Hindlimb muscle (tissue), 1 donor: ENCODE measurements at places on chromosomes 13 and 19.

DNA sequence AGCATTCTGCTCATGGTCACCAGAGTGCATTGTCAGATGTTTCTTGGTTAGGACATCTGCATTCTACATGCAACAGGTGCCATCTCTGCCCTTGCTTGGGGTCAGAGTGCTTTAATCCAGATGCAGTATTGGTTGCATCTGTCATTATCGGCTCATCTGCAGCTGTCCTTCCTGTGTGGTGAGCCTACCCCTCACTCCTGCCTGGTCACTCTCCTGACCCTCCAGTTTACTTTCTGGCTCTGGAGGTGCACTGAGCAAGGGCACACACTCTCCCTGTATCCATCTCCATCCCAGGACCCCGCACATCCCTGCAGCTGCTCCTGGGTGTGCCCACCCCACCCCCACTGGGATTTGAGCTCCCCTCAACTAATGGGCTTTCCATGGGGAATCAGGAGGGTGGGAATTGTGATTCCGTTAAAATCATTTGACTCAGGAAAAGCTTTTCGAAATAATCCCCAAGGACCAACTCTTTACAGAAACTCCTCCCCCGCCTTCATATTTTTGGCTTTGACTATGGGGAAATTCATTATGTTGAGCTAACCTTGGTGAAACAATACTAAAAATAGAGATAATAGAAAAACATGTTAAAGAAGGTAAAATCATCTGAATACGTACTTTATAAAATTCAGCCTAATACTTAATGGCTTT, 70.2 kb downstream of the COL4A2 start:
- DNase-seq: no peak

GRCh38 chr19:57665261-57665806, 3.4 kb upstream of the ZSCAN4 start:
- DNase-seq: no peak

DNA sequence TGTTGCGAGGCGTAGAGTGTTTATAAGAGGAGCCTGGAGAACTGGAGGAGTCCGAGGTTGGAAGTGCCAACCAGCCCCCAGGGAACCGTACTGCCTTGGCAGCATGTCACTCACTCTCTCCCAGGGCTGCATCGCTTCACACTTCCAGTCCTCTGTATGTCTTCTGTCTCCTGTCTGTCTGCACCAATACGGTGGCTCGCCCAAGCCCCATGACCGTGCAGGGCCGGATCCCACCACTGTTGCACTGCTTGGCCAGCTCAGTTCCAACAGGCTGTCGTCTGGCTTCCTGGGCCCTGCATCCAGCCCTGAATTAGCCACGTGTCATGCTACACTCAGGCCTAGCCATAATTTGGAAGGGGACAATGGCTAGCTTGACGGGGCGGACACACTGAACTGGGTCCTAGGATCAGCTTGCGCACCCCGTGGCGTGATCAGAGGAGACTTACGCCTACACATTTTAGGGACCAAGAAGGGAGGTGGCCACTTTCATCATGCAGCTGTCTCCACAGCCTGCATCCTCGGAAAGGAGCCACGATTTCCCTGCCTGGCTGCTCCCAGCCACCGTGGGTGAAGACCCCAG, 147.1 kb downstream of the URI1 start:
- no peak for DNase-seq

DNA sequence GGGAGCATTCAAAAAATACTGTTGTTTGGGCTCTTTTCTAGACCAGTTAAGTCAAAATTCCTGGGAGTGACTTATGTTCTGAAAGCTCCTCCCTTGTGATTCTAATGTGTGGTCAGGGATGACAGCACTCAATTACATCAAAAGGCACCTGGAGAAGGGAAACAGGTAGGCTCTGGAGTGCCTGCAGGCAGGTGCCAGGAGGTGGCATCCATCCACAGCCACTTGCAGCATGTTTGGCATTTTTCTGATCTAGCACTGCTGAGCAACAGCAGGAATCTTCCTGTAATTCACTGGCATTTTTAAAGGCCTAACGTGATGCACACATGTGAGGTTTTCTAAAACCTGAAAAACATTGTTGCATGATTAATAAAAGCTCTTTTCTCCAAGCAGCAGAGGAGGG, 94.6 kb downstream of the CCNA1 start:
- no peak for DNase-seq

GRCh38 chr13:99140831-99141230, 59.8 kb upstream of the UBAC2 start:
- DNase-seq: no peak
